ENCODE measurements at places on chromosomes 3 and 15.

DNA sequence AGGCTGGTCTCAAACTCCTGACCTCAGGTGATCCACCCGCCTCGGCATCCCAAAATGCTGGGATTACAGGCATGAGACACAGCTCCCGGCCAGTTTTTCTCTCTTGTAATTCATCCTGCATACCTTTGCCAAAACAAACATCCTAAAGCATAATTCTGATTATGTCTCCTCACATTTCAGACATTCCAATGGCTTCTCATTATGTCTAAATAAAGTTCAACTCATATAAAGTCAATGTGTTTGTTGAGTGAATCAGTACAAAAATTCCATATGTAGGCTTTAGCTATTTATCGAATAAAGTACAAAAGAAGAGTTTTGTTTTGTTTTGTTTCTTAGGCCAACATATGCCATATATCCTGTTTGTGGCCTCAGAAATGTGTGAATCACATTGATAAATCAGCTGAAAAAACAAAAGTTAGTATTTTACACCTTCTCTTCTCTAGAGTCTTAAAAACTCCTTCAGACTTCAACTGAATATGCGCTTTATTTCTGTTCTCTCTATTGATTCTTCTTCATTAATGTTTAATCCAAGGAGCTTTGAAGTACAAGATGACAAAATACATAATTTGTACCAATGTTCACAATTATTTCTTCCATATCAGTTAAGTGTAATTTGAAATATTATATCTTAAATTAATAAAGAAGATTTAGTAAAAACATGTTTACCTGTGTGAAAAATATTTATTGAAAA, 165.8 kb downstream of the MECOM start:
- peak; percentile 48 for DNase-seq

DNA sequence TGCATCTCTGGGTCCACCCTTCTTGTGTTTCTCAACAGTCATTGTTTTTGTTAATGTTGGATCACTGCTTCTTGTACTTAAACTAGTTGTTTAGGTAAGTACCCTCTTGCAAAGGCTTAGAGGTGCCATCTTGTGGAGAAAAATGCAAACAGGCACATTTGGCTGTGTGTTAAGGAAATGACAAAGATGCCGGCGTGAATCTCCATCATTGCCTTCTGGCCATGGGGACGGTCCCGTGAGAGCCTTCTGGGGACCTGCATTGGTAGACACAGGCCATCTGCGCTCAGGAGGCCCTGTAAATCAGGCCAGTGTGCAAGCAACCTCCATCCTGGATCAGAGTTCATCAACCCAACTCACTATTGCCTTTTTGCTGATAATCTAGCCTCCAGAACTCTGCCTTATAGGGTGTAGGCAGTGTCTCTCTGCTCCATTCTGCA, 158.6 kb upstream of the NR2E3 start:
- DNase-seq = peak; percentile 55

DNA sequence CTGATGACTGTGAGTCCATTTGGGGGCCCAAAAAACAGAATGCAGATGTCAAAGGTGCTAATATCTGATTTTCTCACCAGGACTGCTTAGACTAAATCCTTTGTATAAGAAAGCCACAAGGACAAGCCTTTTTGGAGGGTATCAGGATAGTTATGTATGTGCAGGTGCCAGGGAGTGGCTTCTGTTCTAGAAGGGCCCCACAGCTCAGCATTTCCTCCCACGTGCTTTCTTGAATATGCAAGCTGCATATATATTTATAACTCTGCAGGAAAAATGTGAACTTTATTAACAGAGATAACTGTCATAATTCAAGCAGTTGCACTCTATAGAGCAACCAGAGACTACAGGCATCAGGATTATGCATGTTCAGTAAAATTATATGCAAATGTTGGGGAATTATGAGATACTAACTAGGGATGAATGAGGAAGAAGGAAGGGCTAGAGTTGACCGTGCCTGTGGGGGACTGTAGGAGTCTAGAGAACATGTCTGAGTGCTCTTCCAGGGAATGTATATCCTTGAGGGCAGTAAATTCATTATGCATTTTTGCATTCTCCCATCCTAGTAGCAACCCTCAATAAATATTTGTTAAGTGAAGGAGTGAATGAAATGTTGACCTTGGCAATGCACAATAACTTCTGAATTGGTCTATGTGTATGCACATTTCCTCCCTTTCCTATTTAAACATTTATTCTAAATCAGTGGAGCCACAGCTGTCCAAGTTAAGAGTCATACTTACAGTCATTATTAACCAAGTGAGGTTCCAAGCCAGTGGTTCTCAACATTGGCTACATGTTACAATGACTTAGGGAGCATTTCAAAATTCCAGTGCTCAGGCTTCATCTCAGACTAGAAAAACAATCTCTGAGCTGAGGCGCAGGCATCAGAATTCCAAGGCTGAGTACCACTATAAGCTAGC, 94.8 kb upstream of the ANKRD28 start:
- DNase-seq = peak; percentile 68

- peak; percentile 7 for DNase-seq
Measured at GRCh38 chr3:106768941-106769480, 608.2 kb upstream of the CCDC54 start.

GRCh38 chr3:102159810-102160451, 274.9 kb upstream of the ZPLD1 start:
- no peak for DNase-seq

- DNase-seq = no peak
Measured at GRCh38 chr15:60420203-60420716, 22.5 kb upstream of the ANXA2 start.

GRCh38 chr15:101107101-101107500, 144.7 kb downstream of the CHSY1 start:
- DNase-seq = no peak

DNA sequence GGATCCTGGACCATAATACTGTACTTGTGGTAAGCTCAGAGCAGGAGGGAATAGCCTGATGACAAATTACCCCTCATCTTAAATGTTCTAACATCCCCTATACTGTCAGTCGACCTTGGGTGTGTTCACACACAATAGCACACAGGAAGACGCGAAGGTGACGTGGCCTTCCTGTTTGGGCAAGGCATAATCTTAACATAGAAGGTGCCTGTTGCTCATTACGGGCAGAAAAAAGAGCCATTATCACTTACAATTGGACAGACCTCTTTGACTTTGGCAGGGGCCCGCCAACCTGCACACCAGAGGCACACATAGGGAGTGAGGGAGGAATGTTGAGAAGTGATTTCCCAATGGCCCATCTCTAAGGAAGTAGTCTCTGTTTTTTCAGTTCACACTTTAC, 144.2 kb downstream of the ANO10 start:
- DNase-seq = no peak

DNA sequence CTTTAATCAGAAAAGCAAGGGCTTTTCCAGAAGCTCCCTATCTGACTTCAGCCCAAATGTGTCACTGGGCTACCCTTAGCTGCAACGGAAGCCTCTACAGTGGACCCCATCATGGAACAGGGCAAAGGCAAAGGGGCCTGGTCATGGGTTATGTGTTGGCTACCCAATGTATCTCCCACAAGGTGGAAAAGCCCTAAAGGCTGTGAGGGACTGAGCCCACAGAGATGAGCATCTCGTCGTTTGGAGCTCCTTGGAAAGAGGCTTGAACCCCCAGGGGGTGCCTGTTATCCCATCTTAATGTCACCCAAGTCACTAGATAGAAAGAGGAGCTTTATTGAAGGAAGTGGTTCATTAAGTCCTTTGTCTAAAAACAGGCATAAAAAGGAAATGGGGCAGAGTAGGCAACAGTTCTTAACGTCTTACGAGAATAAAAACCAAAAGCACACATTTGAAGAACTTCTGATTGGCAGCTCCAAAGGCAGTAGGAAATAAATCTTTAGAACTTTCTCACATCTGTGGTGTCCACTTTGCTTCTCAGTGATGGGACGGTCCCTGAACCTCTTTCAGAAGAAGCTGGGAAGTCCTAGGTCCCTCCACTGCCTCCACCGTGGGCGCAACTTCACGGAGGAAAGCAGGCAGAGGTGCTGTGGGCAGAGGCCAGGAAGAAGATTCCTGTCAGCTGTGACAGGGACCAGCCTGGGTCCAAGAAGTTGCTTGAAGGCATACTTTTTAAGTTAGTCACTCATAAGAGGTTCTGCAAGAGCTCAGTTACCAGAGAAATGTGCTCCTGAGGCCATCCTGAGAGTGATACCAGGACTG, 93.7 kb downstream of the MYLK start:
- peak; percentile 86 for DNase-seq

DNA sequence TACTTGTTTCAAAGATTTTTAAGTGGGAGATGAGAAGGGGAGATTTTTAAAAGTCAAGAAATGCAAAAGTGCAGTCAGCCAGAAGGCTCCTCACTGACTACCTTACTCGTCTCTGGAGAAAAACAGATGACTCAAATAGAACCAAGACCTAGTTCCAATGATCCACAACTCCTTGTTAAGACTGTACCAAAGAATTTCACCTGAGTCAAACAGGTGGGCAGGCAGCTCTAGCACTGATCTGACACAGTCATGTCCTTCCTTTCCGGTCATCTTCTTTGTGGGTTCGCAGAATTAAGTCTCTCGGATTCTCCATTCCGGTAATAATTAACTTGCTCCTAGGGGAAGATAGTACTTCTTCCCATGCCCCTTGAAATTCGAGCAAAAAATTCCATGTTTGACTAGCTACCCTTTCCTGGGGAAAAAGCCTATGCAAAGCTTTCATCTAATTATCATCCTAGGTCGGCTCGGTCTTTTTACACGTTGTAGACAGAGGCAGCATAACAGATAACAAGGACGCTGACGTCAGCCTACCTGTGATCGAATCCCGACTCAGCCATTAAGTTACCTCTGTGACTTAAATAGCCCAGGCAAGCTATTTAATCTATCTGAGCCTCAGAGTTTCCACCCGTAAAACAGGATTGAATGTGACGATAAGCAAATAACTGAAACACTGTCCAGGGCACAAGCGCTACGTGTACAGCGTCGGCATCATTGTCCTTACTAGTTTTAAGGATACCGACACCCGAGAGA, 758 bp downstream of the SELENOK start:
- DNase-seq = peak; percentile 23

GRCh38 chr15:86336051-86336788, 256.5 kb downstream of the AGBL1 start:
- DNase-seq = no peak

DNA sequence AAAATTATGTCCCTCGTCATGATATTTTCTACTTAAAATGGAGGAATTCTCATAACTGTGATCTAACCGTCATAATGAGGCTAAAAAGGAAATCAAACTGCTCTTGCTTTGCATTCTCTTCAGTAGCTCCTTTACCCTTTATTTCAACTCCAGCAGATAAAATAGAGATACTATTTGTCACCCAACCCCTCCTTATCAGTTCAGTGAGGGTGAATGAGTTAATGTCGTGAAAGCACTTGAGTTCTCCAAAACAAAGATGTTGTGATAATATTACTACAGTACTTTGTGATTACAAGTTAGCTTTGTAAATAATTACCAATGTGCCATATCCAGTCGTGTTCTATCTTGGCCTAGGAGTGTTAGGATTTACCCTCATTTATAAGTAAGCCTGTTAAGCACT, 63.4 kb upstream of the ANKRD28 start:
- DNase-seq = no peak

- peak; percentile 72 for DNase-seq
Measured at GRCh38 chr3:78666470-78666800, 1101.4 kb downstream of the ROBO1 start.

DNA sequence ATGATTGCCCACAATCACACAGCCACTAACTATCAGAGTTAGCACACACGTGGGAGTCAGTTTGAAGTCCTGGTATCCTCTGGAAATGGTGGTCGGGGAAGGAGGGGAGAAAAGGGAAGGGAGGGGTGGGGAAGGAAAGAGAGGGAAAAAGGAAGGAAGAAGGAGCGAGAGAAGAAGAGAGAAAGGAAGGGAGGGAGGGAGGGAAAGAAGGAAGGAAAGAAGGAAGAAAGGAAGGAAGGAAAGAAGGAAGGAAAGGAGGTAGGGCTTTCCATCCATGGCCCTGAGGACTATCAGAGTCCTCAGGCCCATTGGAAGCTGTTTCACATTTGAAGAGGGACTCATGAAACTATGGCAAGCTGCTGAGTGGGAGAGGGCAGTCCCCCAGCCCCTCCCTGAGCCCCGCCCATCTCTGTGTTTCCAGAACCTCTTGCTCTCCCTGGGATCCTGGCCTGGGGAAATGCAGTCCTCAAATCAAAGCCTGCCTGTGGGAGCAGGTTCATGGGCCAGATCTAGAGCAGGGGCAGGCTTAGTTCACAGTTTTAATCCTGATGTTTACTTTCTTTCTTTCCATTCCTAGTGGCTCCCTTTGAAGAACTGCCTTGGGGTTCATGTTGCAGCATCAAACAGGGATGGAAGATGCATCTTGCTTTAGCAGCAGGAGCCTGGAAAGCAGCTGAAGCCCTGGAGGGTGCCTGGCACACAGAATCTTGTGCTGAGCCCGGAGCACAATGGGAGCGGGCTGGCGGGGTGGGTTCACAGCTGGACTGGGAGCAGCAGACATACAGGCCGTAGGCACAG, 66.1 kb upstream of the GLCE start:
- DNase-seq = no peak

DNA sequence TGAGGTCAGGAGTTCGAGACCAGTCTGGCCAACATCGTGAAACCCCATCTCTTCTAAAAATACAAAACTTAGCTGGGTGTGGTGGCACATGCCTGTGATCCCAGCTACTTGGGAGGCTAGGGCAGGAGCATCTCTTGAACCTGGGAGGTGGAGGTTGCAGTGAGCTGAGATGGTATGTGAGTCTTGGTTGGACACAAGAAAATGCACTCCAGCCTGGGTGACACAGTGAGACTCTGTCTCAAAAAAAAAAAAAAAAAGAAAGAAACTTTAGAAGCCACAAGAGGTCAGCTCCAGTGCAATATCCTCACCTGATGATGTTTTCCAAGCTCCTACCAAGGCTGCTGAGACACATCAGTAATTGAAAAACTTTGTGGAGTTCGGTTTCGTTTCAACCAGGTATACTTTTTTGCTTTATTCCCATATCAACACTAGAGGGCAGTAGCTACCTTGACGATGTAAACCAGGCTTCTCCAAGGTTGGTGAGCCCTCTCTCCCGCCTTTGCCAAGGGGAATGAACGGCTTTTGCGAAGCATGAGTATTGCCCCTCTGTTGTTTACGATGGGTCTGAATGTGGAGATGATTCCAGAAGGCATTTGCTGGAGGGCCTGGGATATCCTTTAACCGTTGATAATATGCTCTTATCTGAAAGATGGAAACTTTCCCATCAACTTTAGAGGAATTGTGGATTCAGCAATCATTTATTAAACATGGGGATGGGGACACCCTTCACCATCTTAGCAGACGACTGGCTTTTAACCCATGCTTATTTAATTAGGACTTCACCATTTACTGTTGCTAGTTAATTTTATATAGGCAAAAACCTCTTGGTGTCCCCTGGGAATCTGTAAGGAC, 202.8 kb downstream of the SV2B start:
- peak; percentile 62 for DNase-seq

- no peak for DNase-seq
Measured at GRCh38 chr15:99432271-99433025, 133.3 kb upstream of the MEF2A start.

DNA sequence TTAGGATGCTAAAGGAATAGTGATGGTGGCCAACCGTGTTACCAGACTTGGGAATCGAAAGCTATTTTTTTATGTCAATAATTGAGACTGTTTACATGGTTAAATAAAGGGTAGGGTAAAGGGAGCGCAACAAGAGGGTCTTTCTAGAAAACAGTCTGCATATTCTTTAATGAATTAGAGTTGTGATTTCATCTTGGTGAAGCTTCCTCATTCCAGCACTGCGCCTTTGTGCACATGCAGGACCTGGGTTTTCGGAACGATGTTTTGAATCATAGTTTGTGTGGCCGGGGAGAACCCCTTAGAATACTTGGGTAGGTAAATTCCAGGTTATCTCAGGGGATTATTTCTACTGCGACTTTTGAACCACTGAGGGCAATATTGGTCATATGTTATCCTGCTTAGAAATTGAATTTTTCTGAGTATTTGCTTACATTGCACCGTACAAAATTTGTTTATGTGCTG, 1.3 kb downstream of the PIK3CA start:
- peak; percentile 43 for DNase-seq

GRCh38 chr15:39828374-39828931, 45.8 kb upstream of the FSIP1 start:
- DNase-seq = peak; percentile 68
